Inflammatory macrophage treated with lipopolysaccharide for 1 hour (primary cell): ENCODE measurements at places on chromosomes 12 and 14.

DNA sequence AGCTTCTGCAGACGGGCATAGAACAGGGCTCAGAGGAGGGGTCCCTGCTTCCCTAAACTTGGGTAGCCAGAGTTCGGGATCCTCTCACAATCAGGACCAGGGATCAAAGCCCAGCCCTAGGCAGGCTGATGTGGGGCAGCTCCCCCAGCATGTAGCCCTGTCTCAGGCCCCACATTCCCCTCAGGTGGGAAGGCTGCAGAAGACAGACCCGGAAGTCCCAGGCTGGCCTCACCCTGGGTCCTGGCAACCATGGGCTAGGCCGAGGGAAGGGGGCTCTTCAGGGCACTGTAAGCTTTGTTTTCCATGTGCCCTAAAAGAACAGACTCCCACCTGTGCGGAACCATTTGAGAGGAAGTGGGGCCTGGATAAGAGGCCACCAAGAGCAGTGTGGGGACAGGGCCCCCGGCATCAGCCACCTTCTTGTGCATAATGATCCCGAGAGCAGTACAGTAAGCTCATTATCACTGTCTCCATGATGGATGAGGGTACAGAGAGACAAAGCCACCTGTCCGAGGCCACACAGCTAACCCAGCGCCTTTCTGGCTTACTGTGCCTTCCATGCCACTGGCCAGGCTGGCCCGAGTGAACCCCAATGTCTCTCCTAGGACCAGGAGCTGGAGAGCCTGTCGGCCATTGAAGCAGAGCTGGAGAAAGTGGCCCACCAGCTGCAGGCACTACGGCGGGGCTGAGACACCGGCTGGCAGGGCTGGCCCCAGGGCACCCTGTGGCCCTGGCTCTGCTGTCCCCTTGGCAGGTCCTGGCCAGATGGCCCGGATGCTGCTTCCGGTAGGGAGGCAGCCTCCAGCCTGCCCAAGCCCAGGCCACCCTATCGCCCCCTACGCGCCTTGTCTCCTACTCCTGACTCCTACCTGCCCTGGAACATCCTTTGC lies 11.5 kb downstream of the CHGA start:
- DNase-seq: no peak

DNA sequence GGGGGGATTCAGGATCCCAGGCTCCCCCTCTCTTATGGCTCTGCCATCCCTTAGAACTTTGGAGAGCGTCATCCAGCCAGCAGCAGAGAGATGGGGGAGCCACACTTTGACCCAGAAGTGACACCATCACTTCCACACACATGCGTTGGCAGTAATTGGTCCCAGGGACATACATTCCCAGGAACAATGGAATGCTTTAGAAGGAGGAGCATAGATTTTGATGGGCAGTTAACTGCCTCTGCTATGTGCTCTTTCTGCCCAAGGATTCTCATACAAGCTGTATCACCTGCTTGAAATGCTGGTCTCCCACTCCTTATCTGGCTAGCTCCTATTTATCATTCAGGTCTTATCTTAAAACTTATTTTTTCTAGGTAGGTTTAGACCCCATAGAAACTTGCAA lies 109.0 kb upstream of the RPH3A start:
- DNase-seq: no peak

DNA sequence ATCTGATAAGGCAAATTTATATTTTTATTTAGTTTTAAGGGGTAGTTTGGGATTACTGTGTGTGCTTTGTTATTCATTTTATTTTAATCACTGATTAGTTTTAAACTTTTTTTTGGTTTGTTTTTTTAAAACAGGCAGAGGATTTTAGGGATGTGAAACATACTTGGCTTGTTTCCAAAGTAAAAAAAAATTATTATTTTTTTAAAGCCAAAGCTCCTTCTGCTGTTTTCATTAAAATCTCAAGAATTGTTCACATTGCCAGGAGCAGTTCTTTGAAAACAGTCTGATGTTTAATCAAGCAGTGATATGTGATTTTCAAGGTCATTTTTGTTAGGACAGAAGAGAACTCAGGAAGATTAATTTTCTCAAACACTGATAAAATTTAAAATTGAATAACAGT lies 11.2 kb downstream of the TTC8 start:
- DNase-seq: no peak

DNA sequence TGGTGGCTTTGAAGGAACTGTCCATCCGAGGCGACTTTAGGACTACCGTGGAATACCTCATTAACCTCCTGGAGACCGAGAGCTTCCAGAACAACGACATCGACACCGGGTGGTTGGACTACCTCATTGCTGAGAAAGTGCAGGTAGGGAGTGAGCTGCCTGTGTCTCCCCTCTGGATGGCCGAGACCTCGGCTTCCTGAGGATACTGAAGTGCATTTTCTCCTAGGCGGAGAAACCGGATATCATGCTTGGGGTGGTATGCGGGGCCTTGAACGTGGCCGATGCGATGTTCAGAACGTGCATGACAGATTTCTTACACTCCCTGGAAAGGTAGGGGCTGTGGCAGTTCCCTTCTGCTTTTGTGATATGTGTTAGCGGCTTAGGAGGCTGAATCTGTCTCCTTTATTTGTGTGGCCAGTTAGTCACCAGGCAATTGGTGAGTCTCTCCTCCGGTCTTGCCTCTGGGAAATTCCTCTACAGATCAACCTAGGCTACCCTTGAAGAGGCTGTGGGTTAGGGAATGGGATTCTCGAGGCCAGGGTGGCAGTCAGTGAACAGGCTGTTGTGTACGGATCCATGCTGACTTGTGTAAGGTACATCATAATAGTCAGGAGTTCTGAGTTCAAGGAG lies 75.3 kb downstream of the ACACB start:
- no peak for DNase-seq

GRCh38 chr14:53375599-53375998 lies 222.5 kb upstream of the DDHD1 start:
- no peak for DNase-seq
